ENCODE measurements at places on chromosomes 5 and 9.

GRCh38 chr9:69078069-69078468 lies 42.5 kb downstream of the FXN start:
- no peak for DNase-seq

DNA sequence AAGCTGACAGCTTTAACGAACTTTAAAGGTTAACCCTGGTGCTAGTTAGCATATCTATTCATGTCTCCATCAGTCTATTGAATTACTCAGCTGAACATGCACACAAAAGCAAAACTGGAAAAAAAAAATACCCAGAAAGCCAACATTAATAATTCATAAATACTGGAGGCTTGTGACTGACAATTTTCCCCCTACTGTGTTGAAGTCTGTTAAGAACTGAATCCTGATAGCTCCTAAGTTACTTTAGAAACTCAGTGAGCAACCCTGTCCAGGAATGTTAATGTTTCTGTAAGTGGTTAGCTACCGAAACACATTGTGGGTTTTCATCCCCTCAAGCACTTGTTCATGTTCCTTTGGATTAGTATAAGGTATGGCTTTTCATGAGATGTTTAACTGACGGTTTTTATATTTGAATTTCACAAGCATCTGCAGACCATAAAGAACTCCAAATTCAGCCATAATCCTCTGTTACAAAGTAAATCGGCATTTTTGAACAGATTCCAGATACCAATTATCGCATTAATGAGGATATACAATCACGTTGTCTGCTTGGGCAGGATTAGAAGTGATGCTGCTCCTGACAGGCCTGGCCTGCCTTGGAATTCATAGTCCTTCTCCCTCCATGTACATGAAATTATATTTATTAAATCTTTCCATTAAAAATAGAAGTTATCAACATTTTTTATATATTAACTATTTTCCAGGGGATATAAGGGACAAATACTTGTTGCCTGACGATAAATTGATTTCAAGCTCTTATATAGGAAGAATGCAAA lies 331.2 kb downstream of the TLE4 start:
- no peak for DNase-seq

DNA sequence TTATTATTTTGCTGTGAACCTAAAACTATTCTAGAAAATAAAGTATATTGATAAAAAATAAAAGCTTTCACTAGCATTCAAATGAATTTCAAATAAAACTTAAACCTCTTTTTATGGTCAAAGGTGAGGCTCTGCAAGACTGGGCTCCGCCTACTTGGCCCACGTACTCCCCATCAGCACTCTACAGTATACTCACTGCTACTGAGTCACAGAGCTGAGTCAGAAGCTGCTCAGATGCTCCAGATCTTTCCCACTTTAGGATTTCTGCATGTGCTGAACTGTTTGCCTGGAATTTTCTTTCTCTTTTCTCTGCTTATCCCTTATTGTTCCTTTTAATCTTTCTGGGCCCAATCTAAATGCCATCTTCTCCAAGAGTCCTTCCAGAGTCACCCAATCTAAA lies 331.9 kb upstream of the CCNG1 start:
- no peak for DNase-seq

- peak; percentile 49 for DNase-seq
These were observed 25.5 kb upstream of the STXBP1 start for GRCh38 chr9:127586537-127586936.

- no peak for DNase-seq
These were observed 74.0 kb upstream of the SPTLC1 start for GRCh38 chr9:92188969-92189781.

GRCh38 chr5:95027151-95027721 lies 257.7 kb downstream of the MCTP1 start:
- no peak for DNase-seq

DNA sequence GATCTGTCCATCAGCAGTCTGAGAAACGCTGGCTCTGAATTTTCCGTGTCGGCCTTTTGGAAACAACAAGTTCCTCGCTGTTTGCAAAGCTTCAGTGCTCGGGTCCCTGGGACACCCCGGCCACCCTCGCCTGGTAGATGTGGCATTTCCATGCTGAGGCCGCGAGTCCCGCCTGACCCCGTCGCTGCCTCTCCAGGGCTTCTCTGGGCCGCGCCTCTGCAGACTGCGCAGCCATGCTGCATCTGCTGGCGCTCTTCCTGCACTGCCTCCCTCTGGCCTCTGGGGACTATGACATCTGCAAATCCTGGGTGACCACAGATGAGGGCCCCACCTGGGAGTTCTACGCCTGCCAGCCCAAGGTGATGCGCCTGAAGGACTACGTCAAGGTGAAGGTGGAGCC lies 4.7 kb downstream of the NTNG2 start:
- DNase-seq, result no peak

GRCh38 chr5:126965487-126965886 lies 64.9 kb downstream of the MARCHF3 start:
- DNase-seq, result no peak

DNA sequence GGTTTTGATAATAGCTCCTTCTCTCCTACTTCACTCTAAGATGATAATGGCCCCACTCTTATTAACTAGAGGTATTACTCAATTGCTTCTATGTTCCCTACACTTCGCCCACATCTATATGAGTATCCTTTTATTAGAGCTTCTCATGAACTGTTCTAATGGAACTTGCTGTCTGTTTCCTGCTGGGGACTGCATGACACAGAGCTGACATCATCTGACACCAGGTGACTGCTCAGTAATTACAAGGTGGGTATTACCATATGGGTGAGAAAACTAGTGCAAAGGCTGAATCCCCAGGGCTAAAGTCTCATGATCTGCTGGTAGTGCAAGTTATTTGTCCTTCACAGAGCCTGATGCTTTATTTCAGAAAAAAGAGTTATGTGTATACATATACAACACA lies 146.2 kb upstream of the PLCXD3 start:
- no peak for DNase-seq

DNA sequence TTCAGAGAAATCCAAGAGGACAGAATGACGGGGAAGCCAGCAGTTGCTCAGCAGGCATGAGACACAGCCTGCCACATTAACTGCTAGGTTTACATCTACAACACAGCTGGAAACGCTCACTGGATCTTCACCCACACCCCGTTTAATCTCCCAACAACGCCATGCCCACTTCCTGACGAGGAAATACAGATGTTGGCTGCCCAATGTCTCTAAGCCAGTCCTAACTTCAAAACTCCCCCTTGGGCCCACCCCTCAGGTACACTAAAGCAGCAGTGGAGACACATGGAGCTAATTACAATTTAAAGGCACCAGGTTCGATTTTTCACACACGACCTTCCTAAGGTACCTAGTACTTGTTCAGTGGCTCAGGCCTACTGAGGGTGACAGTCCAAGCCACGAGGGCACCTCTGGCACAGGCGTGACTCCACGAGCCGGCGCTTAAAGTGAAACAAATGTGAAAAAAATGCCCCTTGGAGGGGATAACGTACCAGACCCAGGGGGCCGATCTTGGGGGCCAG lies 904 bp downstream of the RPL12 start:
- DNase-seq, result no peak
